ENCODE measurements at places on chromosomes 1 and 21. TPM values are rescaled to one million over a fixed set of nuclear protein-coding genes. Genes with fewer than 3 reads are reported as not detected.

Gene S100A5
- total RNA-seq: 1.8 TPM

Gene ARL8A
- total RNA-seq: 48.1 TPM

DNA sequence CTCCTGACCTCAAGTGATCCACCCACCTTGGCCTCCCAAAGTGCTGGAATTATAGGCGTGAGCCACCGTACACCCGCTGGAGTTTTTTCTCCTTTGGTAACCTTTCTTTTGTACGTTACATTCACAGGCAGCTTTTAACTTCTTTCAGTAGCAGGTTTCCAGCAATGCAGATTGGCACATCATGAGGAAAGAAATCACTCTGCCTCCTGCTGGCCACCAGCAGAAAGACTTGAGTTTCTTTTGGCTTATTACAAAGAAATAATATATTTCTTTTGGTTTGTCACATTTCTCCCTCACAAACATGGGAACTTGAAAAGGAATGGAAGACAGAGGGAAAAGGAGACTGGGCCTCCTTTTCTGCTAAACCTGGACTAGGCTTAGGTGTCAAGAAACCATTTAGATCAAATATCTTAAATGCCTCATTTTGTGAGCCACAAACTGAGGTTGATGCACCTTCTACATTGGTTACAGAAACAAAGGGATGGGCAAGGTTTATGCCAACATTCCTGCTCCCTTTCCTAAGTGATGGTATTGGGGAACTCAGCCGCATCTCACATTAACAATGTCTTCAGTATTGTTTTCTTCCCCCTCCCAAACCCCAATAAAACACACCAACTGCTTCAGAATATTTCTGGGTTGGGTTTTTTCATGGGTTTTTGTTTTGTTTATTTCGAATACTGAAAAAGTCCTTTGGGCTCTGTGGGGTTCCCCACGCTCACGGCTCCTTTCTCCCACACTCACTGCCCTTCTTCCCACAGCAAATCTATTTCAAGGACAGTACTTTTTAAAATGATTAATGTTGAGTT is 7.7 kb downstream of the ENSA start:
- H3K4me1 ChIP-seq: peaks cover 38% of the 10 kb centered on the region
- peak; percentile 71 for DNase-seq
- no peak overlapping the region for H3K4me3 ChIP-seq

DNA sequence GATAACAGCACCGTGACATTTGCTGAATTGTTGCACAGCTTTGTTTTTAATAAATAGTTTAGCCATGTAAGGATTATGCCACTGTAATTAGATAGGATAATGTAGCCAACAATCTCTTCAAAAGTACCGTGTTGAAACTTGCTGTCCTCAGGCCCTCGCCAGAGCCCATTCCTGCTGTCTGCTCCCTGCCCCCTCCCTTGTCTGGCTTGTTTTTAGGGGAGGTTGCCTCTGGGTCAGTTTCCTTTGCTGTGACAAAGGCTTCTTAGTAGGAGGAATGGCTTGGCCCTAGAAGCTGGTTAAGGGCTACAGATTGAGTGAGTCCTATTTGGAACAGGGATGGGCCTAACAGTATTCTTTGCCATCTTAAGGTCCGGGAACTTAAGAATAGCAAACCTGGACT is 107.9 kb downstream of the LMO4 start:
- no peak overlapping the region for H3K4me3 ChIP-seq
- H3K4me1 ChIP-seq: peaks cover 4% of the 10 kb centered on the region
- no peak overlapping the region for H3K27ac ChIP-seq

GRCh38 chr1:203278885-203279406 is 26.4 kb upstream of the BTG2 start:
- no peaks in the 10 kb centered on the region for H3K27me3 ChIP-seq
- H3K36me3 ChIP-seq: no peaks in the 10 kb centered on the region
- H3K4me3 ChIP-seq: no peak overlapping the region
- DNase-seq: no peak
- H3K27ac ChIP-seq: peak overlapping the region; percentile 11
- peaks cover 30% of the 10 kb centered on the region for H3K4me1 ChIP-seq

DNA sequence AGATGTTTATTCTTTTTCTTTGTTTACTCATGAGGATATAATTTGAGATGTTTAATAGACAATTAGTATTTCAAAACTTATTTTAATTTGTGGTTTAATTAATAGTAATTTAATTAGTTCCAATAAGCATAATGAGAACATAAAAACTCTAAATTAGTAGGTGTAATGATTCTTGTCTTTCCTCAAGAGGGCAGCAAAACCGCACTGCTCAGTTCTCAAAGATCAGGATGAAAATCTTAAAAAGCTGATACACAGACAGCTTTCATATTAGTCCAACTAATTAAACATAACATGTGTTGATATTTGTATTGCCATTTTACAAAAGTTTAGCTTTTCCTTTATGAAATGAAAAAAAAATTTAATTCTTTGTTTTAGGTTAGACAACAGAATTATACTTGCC is 106.7 kb upstream of the C21orf91 start:
- peaks cover 8% of the 10 kb centered on the region for H3K4me1 ChIP-seq
- no peaks in the 10 kb centered on the region for H3K36me3 ChIP-seq
- H3K4me3 ChIP-seq: no peak overlapping the region
- DNase-seq: no peak
- no peaks in the 10 kb centered on the region for H3K27me3 ChIP-seq

All from CD4-positive, alpha-beta memory T cell (primary cell).